ENCODE measurements at places on chromosomes 5 and 9.

DNA sequence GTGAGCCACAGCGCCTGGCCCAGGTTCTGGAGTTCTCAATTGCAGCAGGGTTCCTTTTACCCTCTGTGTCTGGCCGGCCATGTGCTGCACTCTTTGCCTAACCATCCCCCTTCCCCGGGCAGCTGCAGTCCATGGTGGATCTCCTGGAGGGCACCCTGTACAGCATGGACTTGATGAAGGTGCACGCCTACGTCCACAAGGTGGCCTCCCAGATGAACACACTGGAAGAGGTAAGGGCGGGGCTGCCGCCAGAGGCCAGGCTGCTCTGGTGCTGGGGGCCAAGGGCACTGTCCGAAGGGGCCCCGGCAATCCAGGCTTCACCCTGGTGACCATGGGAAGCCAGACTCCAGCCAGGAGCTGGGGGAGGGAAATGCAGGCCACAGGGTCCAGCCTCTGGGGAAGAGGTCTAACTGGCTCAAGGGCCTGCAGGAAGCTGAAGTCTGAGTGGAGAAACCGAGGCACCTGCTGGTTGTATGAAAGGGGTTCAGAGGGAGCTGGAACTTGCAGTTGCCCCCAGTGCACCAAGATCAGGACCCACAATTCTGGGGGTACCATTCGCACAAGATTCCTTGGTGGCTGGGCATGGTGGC is 18.1 kb downstream of the OLFML2A start:
- DNase-seq: no peak

GRCh38 chr5:137344723-137345322 is 154.3 kb downstream of the SPOCK1 start:
- peak; percentile 56 for DNase-seq

DNA sequence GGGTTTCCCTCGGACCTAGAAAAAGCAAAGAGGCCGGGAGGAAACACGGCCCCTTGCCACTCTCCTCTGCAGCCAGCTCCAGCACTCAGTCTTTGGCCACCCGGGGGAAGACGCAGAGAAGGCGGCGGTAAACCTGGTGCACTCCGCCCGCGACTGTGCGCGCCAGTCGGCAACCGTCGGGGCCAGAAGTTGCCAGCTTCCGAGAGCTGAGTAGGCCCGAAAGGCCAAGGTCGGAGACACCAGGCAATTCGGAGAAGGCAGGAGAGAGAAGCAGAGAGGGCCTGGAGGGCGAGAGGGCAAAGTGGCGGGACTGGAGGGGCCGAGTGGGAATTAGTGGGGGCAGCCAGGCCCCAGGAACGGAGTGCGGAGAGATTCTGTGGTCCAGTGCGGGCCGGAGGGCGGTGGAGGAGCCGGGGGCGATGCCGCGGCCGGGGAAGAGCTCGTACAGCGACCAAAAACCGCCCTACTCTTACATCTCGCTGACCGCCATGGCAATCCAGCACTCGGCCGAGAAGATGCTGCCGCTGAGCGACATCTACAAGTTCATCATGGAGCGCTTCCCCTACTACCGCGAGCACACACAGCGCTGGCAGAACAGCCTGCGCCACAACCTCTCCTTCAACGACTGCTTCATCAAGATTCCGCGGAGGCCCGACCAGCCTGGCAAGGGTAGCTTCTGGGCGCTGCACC is at the start of gene FOXB2:
Gene FOXB2 (plus strand): TSS at position 420 of the 690 bp plus-strand sequence. CDS start 0 bp downstream, at position 420.
- no peak for DNase-seq

DNA sequence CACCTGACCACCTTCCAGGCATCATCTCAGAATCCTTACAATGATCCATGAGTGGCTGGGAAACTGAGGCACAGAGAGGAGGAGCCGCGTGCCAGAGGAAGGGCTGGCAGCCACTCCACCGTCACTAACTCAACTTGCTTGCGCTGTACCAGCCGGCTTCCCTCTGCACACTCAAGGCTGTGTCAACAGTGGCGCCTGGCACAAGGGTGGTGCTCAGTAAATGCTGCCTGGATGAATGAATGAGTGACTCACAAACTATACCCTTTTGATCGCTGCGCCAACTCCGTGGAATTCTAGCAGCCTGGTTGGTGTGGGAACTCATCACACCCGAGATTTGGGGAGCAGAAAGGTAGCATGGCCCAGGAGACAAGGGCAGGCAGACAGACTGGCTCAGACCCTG is 21.9 kb downstream of the PRRX2 start:
- no peak for DNase-seq

GRCh38 chr5:143874312-143874711 is 62.4 kb downstream of the HMHB1 start:
- no peak for DNase-seq

DNA sequence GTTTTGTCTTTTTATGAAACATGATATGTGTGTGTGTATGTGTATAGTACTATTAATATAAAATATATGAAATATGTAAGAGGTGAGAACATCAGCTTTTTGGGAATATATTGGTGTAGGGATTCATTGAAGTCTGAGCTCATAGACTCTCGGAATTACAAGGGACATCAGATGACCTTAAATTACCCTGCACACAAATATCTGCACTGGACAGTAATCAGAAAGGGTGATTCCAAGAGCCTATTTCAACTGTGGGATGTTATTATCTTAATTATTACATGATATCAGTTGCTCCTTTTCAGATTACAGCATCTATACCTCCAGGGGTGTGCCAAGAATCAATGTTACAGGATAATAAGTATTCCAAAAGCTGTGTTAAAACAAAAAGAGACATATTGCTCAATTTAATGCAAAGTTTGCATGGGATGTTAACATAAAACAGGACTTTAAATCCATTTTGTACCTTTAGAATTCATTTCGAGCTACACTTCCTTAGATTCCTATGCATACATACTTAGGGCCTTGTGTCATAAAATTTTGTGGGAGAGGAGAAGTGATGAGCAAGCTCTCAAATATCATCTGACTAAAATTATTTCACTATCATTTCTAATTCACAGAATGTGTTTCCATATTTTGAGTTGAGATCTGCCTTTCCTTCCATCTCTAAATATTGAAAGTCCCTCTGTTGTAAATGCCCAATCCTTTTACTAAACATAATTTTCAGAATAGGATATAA is 365.2 kb downstream of the BRINP1 start:
- no peak for DNase-seq

DNA sequence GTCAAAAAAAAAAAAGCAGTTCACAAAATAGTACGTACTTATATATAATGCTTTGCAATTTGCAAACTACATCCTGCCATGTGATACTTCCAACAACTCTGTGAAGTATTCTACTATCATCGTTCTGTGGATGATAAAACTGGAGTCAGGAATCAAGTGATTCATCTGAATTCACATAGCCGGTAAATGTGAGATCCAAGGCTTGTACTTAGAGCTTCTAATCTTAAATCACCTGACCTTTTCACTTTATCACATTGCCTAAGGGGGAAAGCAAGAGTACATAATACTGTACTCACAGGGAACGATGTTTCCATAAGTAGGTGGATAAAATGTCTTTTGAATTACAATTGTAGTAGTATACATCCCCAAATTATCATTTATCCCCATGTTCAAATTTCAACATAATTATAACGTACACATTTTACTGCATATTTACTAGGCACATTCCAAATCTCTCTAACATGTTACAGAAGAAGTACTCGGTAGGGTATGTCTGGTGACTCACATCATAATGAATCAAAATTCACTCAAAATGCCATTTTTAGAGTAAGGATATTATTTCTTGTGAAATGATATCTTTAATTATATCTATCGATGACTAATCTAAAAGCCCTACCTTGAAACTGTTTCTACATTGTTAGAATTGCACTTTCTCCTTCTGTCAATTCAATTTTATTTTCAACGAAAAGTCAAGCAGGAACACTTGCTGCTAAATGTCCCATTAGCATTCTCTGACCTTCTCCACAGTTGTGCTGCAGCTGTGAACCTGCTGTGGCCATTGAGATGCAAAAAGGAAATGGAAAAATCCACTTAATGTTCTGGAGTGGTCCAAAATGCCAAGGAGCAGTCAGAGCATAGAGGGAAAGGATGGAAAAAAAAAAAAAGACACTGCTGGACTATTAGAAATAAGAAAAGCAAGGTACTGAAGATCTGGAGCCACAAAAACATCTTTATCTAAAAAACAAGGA is 78.9 kb downstream of the OR2K2 start:
- no peak for DNase-seq

GRCh38 chr5:96172436-96172835 is 210.8 kb upstream of the ELL2 start:
- no peak for DNase-seq

GRCh38 chr9:120914396-120914795 is 12.2 kb downstream of the TRAF1 start:
- DNase-seq: no peak

DNA sequence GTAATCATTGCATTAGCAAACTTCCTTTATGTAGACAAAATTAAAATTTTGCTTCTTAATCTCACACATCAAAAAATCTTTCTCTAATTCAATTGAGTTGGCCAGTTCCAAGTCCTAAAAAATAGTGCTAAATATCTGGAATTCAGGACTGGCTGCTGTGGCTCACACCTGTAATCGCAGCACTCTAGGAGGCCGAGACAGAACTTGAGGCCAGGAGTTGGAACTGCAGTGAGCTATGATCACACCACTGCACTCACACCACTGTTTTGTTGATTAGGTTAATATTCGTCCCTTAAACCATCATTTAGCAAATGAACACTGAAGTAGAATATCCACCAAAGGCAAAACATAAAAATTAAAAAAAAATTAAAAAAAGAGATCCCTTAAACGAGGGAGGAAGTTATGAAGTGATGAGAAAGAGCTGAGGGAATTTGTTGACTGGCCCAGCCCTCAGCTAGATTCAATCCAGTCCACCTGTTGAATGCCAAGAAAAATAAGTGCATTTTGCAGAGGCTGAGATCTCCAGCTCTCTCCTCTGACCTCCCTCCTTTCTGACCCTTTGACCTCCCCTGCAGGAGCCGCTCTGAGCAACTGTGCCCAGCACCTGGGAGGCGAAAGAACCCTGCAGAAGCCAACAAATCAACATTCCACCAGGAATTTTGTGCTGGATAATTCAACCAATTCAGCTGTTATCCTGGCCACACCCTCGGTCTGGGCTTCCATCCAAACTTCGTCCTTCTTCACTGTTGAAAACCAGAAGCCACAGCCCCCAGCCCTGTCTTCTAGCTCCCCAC is 96.8 kb downstream of the OR2K2 start:
- DNase-seq: no peak

DNA sequence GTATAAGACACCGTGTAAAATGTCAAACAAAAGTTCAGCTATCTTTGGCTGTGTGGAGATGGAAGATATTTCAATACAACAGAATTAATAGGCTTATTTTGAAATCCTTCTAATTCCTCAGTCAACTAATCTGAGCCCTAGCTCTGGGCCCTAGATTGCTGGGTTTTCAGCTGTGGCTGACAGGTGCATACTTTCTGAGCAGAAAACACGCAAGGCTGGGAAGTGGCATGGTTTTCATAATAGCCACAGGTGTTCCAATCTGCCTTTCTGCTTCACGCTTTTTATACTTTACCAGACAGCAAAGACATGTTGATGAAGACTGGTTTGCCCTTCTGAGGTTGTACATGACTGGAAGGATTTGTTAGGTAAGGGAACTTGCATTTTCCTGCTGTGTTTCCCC is 20.7 kb upstream of the XPA start:
- DNase-seq: no peak

GRCh38 chr5:171418316-171418981 is 998 bp upstream of the FGF18 start:
- DNase-seq: peak; percentile 63

DNA sequence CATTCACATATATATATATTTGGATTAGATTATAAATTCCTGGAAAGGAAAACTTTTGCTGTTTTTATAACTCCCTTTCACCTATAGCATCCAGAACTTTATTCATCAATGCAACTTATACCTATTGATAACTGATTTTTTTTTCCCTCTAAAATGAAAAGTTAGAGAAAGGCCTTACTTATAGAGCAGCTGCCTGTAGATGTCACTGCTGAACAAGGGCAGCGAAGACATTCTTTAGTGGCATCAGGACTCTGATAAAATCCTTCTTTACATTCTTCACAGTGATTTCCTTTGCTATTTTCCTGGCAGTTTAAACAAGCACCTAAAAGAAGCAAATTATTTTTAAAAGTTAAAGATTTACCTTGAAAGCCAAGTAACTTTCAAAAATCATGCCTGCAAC is 32.3 kb upstream of the CDK5RAP2 start:
- no peak for DNase-seq

- DNase-seq: peak; percentile 15
Observed at GRCh38 chr9:87950765-87951488, 23.4 kb downstream of the CDK20 start.

DNA sequence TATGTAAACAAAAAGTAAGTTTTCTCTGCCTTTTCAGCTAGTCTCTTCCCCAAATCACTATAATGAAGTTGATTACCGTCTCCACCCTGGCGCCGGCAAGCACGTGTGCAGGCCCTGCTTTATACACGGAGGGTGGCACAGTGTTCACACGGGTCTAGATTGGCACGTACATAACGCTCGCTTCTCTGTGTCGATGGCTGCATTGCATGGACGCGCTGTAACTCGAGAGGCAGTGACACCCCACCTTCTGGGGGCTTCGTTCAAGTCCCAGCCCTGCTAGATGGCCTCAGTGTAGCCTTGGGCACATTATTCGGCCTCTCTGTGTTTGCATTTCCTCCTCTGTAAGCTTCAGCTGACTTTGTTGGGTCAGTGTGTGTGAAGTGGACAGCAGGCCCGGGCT is 223.9 kb downstream of the FANCC start:
- DNase-seq: no peak

DNA sequence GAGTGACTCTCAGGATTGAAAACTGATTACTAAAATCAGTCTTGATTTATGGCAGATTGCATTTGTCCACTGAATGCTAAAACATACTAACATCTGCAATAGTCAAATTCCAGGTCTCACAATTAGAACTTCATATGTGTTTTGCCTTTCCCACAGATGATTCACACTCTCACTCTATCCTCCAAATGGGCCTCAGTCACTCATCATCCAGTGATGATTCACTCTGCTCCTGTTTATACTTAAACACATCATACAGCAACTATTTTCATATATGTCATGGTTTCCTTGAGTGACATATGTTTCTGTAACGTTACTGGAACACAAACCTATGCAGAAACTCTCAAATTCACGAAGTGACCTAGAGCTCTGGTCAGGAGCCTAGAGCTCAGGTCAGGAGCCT is 512.9 kb downstream of the HINT1 start:
- DNase-seq: no peak

- peak; percentile 32 for DNase-seq
Observed at GRCh38 chr5:98994611-98995010, 65.8 kb upstream of the CHD1 start.

GRCh38 chr9:119289740-119290433 is 79.3 kb downstream of the BRINP1 start:
- peak; percentile 60 for DNase-seq

DNA sequence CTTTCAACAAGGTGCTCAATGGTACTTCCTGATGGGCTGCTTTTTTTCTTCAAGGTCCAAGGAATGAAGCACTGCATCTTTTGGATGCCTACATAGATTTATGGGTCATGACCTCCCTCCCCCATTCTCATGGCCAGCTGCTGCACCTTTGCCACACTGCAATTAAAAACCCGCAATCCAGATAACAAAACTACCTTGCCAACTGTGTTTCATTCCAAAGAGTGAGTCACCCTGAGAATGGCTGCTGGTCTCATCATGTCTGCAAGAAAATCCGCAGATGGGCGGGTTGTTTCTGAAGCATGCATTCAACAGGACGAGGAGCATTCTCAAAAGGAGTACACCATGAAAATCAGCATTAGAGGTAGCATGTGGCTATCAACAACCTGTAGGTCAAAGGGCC is 139.8 kb downstream of the ELAVL2 start:
- DNase-seq: no peak

All from NCI-H748 treated with DMSO at 0.1 percent for 48 hours (cell line).